EL (cell line): ENCODE measurements at places on chromosomes 7 and 10.

DNA sequence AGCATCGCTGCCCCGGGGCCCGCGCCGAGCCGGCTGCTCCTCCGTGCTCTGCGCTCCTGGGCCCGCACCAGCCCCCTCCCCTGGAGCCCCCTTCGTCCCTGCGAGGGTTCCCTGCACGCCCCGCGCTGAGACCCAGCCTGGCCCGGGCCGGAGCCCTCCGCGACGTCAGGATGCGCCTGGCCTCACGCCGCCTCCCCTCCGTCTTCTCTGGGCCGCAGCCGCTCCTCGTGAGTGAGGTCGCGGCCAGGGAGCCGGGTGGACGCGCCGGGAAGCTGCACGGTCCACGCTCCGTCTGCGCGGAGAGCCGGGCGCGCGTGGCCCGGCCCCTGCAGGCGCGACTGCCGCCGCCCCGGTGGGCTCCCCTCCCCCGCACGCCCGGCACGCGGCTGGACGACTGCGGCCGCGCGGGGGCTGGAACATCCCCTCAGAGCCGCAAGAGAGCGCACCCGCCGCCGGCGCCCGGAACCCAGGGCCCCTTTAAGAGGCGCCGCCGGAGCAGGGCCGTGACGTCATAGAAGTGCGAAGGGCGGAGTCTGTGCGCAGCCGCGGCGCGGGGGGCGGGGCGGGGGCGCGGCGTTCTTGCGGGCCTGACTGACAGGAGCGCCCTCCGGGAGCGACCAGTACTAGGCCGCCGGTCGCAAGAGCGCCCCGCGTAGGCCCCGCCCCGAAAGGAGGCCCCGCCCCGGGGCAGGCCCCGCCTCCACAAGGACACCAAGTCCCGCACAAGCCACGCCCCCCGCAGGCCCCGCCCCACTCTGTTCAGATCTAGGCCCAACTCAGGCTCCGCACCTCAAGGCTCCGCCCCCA lies 507 bp upstream of the INPP5A start:
- DNase-seq = peak; percentile 99

DNA sequence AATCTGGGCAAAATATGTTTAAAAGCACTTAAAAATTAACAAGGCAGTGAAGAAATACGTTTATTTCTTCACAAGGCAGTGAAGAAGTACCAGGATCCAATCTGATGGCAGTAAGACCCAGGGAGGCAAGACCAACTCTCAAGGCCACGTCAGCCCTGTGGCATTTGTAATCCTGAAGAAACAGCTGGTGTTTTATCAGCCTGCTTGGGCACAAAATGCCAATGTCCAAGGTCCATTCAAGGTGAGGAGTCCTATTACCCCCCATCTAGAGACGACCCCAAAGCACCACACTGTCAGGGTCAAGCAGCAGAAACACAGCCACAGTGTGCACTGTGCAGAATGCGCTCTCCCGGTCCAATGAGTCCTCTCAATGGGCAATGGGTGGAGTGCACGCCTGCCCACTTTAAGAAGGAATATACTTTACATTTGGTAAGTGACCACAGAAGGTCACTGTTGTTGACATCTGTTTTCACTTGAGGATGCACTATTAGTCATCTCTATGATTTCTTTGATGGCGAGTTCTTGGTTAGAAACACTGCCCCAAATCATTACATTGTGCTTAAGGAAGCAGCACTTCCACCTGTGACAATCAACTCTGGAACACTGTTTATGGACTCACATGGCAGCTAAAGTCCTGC lies 12.8 kb downstream of the CPXM2 start:
- DNase-seq = peak; percentile 46

DNA sequence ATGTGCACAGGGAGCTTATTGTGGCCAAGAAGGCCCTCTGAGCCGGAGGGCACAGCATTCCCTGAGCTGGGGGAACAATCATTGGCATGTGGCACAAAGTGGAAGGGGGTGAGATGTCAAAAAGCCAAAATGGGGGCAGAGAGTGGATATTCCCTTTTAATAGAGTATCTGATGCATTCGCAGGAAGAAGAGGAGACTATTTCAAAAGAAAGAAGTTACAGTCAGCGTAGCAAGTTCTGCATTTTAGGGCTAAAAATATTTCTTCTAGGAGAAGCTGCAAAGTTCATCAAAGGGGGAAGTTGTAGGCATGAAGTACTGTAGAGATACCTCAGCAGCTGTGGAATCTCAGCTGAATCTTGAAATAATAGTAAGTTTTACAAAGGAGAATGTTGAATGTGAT lies 136.0 kb upstream of the WDR11 start:
- DNase-seq = no peak

DNA sequence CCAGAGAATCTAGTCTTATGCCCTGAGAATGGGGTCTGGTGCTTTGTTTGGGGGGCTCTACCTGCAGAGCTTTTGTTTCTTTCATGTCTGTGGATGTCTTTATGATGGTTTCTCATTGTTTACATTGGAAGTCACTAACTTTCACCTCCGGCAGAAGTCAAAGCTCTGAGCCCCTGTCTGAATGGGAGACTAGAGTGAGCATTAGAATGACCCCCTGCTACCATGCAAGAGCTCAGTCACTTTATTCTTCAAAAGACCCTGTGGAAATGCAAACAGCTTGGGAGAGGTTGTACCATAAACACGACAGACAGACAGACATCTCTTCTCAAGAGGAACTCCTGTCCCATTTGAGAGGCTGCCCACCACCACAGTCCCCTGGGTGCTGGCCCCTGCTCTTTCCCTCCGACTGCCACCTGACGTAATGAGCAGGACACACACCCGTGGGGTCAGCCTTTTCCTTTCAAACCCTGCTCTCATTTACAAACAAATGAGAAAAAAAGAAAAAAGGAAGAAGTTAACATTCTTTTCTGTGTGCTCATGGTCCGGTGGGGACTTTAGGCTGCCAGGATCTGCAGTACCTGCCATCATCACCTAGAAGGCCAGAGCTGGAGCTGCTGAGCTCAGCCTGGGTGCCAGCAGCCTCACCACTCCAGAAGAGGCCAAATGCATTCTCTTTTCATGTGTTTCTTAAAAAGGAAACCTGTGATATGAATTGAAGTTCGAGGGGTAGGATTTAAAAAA lies 91.6 kb downstream of the FZD1 start:
- no peak for DNase-seq

DNA sequence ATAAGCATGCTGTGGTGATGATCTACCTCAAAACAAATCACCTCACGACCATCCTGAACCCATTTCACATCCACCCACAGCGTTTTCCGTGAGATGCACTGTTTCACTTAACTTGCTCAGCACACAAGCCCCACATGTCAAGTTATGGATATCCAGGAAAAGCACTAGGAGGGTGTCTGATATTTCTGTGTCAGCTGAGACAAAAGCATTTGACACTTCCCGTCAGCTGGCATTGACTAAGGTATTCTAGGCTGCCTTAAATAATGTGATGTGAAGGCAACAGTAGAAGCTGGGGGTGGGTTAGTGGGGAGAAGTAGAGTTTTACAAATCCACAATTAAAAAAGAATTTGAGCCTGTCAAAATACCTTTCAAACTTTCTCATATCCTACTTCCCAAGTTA lies 68.7 kb upstream of the MDFIC start:
- no peak for DNase-seq

GRCh38 chr10:75407224-75407712 lies 5.7 kb upstream of the ZNF503 start:
- no peak for DNase-seq

DNA sequence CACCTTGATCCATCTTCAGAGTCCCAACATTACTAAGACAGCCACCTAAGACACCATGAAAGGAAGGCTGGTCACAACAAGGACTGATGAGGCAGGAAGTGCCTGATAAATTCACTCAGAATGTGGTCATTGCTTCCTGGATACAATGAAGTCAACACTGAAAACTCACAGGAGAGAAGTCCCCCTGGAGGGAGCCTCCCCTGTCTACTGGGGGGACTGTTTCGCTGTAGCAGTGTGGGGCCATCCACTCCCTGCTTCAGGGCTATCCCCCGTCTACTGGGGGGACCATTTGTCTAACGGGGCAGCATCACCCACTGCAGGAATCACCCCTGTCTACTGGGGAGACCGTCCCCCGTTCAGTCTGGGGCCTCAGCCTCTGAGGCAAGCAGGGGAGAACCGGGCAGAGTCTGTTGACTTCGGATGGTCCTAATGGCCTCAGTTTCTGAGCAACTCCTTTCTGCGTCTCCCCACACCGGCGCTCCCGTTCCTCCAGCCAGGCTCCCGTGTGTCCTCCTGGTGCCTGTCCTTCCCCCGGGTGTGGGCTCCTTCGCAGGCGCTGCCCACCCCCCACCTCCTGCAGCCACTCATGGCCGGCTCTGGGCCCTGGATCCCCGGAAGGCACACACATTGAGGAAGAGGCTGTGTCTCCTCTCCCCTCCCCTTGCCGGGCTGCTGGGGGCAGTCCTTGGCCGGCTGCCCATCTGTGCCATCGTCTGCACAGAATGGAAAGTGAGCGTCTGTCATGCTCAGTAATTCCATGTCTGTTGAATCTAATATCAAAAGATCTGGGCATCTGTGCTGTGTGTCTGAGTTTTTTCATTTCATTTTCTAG lies 59.9 kb upstream of the DNAJB6 start:
- DNase-seq = peak; percentile 46

DNA sequence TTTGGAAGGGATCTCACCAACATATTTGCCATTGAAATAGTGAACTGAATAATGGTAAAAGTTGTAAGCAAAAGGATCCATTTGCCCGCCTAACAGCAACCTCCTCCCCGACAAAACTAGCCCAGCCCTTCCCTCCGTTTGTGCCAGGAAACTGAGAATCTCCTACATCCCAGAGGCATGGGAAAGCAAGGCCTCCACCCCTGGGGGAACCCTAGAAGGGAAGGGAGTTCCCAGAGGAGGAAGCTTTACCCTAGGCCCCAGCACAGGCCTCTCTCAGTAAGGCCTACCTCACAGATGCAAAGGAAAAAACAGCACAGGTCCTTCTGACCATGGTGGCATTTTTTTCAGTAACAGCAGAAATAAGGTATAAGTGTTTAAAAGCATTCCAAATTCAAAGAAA lies 229.7 kb downstream of the ELMO1 start:
- no peak for DNase-seq

DNA sequence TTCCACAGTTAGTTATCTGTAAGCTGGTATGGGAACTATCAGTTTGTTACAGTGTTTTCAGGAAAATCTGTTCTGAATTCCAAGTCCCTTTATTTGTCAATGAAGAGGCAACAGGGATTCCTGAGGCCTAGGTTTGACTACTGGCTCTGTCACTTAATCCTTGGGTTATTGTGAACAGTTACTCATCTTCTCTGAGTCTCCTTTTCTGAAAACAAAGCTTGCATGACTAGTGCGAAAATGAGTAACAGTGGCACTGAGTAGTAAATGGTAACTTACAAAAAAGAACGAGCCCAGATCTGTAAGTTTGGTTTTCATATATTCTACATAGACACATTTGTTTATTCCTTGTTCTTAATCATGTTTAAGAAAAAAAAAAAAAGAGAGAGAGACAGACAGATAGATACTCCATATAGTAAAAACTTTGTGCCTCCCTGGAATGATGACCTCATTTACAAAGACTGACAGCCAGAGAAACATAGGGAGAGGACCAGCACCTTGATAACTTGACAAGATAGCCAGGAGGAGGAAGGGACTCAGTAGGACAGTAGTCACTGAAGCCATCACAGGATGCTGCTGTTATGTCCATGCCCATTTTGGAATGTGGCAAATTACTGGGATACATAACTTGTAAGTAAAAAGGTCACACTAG lies 1.9 kb downstream of the MRPS33 start:
- peak; percentile 29 for DNase-seq

- DNase-seq = no peak
Observed at GRCh38 chr7:7422641-7423040, 113.0 kb downstream of the COL28A1 start.

GRCh38 chr10:93261089-93261488 lies 187.4 kb downstream of the CYP26A1 start:
- DNase-seq = no peak

DNA sequence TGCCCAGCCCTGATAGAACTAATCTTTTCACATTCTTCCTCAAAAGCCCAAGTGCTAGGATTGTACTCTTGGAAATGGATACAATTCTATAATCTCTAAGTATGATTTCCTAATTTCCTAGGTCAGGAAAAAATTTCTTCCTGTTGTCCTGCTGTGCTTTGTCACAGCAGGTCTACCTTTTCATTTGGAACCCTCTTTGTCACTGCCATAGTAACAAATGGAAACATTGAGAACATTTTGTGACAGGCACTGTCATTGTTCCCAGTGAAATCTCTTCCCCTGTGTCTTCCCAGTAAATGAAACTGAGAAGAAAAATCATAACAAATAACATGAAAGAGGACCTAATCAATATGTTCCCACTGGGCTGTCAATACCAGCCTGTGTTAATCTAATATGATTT lies 150.9 kb upstream of the KAT6B start:
- DNase-seq = no peak

DNA sequence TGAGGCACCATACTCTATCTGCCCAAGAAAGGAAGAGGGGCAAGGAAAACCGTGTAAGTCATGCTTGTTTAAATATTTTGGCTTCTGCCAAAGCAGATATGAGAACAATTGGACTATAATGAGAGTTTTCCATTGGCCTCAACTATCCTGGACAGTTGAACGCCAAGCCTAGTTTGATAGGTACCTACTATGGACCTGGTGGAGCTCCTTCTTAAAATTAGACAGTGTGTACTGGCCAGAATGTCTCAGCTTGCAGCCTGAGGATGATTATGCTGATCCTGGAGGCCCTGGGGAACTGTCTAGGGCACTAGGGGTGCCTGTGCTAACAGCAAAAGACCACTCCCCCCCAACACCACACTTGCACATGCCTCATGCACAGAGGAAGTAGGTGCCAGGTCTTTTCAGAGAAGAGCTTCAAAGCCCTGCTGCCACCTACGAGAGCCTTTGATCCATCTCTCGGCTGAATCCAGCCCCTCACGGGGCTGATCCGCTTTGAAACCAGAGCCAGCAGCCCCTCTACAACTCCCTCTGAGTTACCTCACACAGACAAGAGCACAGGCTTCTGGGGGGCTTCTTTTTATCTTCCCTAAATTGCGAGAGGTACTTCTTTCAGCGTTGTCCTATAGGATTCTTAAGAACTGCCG lies 473.8 kb upstream of the GALNT17 start:
- DNase-seq = no peak

DNA sequence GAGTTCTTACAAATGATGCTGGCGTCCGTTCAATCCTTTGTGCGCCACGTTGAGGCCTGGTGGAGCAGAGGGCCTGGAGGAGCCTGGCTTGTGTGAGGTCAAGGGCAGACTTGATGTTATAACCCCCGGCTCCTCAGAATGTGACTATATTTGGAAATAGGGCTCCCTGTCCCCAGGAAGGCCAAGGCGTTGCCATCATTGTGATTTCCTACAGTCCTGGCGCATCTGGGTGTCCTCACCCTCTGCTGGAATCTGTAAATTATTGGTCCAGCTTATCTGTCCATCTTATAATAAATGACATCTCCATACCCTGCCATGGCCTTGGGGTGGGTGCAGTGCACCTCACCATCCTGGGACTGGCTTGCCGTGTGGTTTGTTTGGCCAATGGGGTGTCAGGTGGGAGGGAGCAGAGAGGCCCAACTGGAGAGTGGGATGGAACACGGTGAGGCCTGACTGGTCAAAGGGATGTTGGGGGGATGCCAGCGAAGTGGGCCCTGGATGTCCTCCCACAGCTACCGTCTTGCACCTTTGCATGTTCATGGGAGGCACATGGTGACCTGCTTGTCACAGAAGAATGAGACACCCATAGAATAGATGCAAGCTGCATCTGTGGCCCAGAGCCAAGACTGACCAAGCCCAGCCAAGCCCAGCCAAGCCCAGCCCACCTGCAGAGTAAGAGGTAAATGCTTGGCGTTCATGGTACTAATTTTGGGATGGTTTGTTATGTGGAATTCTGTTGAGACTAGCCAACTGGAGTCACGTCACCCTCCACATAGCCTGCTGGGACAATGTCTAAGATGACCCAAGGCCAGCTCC lies 11.1 kb upstream of the LRRC27 start:
- DNase-seq = no peak
